ENCODE measurements at places on chromosomes 3 and 15. TPM values are rescaled to one million over a fixed set of nuclear protein-coding genes. Genes with fewer than 3 reads are reported as not detected.

- no peak for DNase-seq
These were observed 53.5 kb downstream of the TLE3 start for GRCh38 chr15:70044168-70044567.

DNA sequence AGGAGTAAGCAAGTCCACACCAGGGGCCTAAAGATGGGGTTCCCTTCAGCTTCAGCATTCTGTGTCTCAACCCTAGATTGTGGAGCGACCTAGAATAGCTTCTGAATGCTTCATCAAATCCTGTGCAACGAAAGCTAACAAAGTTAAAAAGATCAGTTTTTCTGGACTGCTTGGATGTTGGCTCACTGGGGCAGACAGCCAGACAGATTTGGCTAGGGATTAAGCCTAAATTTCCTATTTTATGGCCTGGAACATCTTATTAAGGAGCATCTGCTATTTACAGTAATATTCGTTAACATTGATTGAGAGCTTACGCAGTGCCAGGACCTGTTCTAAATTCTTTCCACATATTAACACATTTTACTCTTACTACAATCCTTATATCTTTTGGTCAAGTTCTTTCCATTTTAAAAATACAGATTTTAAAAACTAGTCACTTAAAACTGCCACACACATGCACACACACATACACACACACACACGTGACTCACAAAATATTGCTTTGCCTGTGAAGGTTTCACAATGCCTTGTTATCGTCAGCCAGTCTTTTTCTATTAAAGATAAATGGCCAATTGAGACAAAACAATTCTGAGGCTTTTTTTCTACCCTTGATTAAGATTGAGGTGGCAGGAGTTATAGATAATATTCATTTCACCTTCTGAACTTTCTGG is 173.3 kb upstream of the SNTN start:
- no peak for DNase-seq

GRCh38 chr3:15081960-15082664 is 16.8 kb downstream of the RBSN start:
- no peak for DNase-seq

DNA sequence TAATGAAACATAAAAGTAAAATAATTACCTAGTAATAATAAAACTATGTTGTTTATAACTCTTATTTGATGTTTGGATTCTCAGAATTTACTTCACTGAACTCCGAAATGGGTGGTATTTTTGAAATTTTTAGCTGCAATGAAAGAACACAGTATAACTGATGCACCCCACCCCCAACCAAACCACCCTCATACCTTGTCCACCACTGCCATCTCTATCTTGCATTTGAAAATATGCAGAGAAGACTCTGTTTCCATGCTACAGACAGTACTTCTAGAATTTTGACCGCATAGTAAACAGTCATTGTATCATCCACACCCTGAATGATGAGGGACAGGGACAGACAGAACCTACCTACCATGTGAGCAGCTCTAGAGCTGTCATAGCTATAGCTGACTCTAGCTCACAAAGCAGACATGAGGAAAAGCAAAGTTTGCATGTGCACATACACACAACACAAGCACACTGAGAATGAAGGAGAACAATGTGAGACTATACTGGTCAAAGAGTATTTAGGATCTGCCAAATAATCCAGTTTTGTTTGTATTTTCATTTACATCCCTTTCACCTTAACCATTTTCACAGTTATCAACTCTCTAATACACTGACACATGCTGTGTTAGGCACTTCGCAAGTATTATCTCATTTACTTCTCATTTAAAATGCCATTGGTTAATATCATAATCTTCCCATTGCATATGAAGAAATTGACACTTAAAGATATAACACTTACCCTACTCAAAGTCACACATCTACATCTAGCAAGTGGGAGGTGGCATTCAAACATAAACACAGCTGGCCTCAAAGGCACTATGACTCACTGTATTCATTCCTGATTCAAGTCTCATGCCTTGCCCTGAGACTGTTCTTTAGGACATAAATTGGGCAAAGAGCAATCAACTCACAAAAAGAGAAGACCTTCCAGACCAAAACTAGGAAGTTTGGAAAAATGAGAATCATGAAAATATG is 1014.7 kb upstream of the CFAP20DC start:
- no peak for DNase-seq

DNA sequence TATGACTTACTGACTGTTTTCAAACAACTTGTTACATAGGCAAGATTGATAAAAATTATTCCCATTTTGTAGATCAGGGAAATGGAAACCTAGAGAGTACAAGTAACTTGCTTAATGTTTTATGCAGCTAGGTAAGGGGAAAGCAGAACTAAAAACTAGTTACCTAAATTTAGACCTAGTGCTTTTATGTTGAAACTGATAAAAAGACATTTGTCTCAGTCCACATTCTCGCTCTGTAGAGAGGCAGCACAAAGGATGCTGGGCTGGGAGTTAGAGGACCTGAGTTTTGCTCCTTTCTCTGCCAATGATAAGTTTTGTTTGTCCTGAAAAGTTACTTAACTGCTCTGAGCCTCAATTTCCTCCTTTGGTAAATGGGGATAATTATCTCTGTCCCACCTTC is 17.4 kb downstream of the TIMP4 start:
- DNase-seq = no peak

GRCh38 chr3:141279077-141279967 is 47.7 kb downstream of the PXYLP1 start:
- no peak for DNase-seq

GRCh38 chr3:194003114-194004057 is 132.6 kb upstream of the HES1 start:
- DNase-seq = peak; percentile 25

DNA sequence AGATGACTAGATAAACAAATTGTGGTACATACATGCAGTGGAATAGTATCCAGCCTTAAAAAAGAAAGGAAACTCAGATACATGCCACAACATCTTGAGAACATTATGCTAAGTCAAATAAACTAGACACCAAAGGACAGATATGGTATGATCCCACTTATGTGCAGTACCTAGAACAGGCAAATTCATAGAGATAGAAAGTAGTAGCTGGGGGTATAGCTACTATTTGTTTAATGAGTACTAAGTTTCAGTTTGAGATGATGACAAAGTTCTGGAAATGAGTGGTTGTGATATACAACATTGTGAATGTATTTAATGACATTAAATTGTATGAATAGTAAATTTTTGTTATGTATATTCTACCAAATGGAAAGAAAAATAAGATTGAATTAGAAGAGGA is 477.2 kb upstream of the CFAP20DC start:
- DNase-seq = no peak

PLSCR5 gene
- not detected for total RNA-seq

CLDN18 gene
- not detected for total RNA-seq

SLC12A1 gene
- not detected for total RNA-seq

TMEM40 gene
- not detected for total RNA-seq
